ENCODE measurements at places on chromosomes 11 and 22.

DNA sequence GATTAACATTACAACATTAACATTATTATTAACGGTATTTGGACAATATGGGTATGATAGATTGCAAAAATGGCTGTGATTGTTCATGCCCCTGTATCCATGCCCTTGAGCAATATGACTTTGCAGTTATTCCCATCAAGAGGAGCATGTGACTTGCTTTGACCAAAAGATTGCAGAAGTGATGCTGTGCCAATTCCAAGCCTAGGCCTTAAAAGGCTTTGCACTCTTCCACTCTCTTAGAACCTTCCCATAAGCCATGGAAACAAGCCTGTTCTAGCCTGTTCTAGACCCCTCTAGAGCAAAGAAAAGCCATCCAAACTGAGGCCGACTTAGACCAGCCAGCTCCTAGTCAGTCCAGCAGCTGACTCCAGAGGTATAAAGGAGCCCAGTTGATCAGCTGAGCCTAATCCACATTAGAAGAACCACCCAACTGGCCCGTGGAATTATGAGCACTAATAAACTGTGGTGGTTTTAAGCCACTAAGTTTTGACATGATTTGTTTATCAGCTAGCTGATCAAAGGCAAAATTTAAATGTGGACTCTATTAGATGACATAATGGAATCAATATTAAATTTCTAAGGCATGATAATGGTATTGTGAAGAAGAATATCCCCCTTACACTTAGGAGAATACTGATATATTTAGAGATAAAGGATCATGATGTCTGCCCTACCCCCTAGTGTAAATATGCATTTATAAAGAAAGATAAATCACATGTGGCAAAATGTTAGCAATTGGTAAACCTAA lies 28.6 kb downstream of the RAB30 start:
- no peak for DNase-seq

DNA sequence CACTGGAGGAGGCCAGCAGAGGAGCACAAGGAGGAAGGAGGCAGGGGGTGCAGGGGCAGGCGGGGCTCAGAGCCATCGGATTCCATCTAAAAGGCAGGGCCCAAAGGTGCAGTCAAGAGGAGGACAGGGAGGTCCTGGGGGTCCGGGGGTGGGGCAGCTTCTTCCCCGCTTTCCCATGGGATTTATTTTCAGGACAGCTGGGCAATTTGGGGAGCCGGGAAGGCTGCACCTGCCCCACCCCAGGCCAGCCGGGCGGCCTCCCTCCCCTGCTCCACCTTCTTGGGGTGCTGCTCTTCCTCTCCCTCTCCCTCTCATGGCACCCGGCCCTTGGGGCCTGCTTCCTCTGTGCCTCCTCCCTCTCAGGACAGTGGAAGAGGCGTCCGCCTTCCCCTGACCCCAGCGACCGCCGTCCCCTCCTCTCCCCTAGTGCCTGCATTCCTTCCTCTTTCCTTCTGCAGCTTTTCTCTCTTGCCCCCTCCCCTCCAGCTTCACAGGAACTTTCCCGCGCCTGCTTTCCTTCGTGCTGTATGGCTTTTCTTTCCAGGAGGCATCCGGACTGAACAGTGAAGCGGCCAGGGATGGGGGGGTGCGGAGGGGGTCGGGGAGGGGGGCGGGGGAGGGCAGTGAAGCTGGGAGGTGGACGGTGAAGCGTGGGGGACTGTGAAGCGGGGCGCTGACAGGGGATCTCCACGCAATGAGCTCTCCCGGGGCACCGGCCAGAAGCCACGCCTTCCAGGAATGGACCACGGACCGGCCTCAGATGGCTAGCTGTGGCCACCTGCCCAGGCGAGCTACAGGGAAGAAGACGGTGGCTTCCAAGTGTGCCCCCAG lies 26.9 kb downstream of the APOBEC3H start:
- no peak for DNase-seq

- DNase-seq = no peak
Measured at GRCh38 chr11:8656291-8656690, 26.2 kb downstream of the TRIM66 start.

GRCh38 chr11:67654225-67654624 lies 3.7 kb upstream of the ACY3 start:
- no peak for DNase-seq

- no peak for DNase-seq
Measured at GRCh38 chr22:45190202-45190872, 26.6 kb downstream of the NUP50 start.

- no peak for DNase-seq
Measured at GRCh38 chr11:90646706-90647105, 423.9 kb upstream of the CHORDC1 start.

GRCh38 chr22:44271010-44271500 lies 41.7 kb downstream of the SHISAL1 start:
- DNase-seq = no peak

- no peak for DNase-seq
Measured at GRCh38 chr11:57464539-57465181, 4.3 kb downstream of the RTN4RL2 start.

GRCh38 chr11:92911478-92911877 lies 58.0 kb upstream of the MTNR1B start:
- DNase-seq = no peak

- no peak for DNase-seq
Measured at GRCh38 chr11:67345920-67346819, 7.2 kb downstream of the POLD4 start.

GRCh38 chr11:77418155-77418970 lies 55.5 kb downstream of the PAK1 start:
- DNase-seq = no peak

GRCh38 chr11:1920909-1921573 lies 1.5 kb downstream of the TNNT3 start:
- no peak for DNase-seq

GRCh38 chr11:60084631-60085273 lies 3.7 kb upstream of the MS4A2 start:
- DNase-seq = no peak

DNA sequence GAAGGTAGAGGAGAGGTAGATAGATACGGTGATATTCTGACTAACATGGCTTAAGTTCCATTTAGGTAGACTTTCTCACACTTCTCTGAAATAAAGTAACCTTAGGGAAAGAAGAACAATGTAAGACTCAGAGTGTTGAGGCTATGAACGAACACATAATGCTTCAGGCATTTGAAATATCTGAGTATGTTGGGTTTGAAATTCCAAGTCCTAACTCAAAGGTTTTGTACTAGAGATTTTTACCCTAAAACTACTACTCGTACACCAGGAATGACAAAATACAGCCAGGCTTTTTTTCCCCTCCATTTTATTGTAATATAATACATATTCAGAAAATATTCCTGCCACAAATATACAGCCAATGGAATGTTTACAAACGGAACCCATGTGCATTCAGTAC lies 592.6 kb downstream of the ETS1 start:
- DNase-seq = no peak

DNA sequence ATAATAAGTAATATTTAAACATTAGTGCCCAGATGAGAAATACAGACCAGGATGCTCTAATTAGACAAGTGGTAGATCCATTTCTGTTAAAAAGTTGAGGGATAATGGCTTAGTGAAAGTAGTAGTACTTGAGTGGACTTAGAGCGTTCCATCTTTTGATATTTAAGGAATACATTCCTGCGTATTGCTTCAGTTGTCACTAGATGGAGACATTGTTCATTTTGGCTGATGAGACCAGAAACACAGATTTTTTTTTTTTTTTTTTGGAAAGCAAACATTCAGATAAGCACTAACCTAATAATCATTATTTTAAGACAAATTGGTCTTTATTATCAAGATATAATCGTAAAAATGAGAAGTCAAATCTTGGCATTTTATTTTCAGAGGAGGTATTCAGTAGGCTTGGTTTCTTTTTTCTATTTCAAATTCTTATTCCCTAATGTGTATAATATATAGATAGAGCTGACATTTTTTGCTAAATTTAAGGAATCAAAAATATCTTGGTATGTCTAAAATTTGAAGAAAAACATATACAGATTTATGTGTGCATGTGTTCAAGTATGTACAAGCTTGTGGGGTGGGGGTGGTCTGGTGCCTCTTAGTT lies 92.9 kb downstream of the DYNC2H1 start:
- no peak for DNase-seq

GRCh38 chr11:86940122-86940777 lies 14.9 kb downstream of the FZD4 start:
- DNase-seq = no peak

DNA sequence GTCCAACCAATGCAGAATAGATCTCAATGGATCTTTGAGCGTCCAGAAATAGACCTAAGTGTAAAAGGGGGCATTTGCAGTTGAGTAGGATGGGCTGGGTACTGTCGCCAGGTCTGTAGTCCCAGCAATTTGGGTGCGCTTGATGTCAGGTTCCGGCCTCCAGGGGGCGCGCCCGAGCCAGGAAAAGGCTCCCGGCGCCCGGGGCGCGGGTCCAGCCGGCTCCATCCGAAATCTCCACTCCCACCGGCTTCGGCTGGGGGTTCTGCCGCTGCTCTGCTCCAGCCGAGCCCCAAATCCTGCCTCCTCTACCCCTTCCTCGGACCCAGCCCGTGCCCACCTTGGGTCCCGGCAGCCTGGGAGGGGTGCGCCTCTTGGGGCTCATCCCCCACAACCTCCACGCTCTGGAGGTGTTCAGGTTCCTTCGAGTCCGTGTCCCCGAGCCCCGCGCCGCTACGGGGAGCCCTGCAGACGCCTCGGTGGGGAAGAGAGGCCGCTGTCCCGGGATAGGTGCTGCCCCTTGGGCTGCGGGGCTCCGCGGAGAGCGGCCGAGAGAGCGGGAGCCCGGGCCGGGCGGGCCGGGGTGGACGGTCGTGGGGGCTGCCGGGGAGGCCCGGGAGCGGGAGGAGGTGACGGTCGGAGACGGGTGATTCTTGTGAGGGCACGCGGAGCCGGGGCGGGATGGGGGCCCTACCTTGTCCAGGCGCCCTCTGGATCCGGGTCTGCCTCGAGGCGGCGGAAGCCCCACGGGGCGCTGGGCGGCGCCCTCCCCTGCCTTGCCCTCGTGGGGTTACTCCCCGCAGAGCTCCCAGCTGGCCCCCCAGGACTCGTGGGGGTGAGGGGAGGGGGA lies 13.0 kb upstream of the CYB5R3 start:
- DNase-seq = peak; percentile 72

- DNase-seq = no peak
Measured at GRCh38 chr11:59191095-59191494, 19.2 kb downstream of the DTX4 start.

- DNase-seq = no peak
Measured at GRCh38 chr11:129804012-129804411, 11.6 kb upstream of the TMEM45B start.

DNA sequence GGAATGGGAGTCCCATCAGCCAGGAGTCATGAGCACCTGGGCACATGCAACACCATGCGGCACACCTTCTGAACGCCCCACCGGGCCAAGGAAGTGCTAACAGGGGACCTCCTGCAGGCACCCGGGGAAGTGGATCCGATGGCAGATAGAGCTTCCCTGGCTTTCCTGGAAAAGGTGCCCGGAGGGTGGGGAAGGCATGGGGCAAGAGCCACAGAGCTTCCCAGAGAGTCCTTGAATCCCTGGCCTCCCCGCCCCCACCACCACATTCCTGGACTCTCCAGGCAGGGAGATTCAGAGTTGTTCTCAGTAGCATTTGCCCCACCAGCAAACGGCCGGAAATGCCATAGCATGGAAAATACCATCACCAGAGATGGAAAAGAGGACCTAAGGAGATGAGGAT lies 8.3 kb downstream of the TRIM29 start:
- no peak for DNase-seq

GRCh38 chr11:123260511-123261211 lies 65.6 kb upstream of the CLMP start:
- no peak for DNase-seq

GRCh38 chr11:111983187-111983986 lies 41.8 kb upstream of the DLAT start:
- DNase-seq = no peak

DNA sequence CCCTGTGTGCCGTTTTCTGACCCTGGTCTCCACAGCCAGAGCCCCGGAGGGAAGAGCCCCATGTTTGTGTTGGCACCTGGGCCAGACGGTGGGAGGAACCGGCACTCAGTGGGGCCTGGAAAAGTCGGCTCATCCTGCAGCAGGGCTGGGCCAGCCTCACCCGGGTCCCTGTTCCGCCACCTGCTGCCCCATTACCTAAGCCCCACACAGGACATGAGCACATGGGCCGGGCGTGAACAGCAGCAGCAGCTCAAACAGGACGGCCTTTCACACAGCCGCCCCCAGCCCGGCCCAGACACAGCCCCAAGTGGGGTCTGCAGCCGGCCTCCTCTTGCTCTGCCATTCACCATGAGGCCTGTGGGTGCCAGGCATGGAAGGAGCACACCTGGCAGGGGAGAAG lies 302.4 kb downstream of the MN1 start:
- no peak for DNase-seq

- peak; percentile 6 for DNase-seq
Measured at GRCh38 chr11:49995565-49995964, 13.2 kb upstream of the OR4C12 start.

DNA sequence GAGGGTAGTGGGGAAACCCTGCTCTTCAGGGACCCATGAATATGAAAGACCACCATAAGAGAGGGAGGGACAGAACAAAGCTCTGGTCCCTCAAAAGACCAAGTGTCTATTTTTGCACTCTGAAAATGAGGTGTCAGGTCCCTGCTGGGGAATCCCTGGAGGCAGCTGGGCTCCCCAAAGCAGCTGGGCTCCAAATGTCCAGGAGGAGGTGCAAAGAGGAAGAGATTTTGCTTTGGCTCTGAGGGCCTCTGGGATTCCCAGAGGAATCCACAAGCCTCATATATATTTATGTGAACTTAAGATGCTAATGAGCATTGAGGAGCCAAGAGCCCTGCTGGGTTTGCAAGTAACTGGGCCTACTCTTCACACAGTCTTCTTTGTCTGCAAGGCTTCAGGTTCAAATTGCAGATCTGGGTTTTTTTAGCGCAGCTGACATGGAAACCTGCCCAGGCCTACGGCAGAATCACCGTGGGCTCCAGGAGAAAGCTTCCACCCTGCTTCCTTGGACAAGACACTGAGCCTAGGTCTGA lies 26.0 kb downstream of the CLMP start:
- no peak for DNase-seq

DNA sequence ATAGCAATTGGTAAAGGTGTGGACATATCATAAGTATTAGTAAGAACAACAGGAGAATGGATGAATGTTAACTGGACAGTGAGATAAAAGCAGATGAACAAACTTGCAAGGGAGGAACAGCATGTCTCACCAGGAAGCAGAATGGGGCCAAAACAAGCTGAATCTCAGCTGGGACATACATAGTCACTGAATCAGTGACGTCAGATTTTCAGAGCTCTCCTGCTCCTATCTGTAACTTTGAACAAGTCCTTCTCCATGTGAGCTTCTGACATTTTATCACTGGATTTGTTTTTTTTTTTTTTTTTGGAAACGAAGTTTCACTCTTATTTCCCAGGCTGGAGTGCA lies 118.7 kb downstream of the BBOX1 start:
- DNase-seq = no peak

DNA sequence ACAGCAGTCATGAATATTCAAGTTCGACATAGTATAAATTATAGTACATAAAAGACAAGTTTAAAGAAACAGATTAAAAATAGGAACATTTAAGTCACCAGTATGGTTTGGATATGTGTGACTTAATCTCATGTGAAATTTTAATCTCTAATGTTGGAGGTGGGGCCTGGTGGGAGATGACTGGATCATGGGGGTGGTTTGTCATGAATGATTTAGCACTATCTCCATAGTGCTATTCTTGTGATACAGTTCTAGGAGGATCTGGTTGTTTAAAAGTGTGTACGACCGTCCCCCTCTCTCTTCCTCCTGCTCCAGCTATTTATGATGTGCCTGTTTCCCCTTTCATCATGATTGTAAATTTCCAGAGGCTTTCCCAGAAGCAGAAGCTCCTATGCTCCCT lies 3.3 kb downstream of the KDM4E start:
- no peak for DNase-seq
